ENCODE measurements at places on chromosomes 7 and 10.

DNA sequence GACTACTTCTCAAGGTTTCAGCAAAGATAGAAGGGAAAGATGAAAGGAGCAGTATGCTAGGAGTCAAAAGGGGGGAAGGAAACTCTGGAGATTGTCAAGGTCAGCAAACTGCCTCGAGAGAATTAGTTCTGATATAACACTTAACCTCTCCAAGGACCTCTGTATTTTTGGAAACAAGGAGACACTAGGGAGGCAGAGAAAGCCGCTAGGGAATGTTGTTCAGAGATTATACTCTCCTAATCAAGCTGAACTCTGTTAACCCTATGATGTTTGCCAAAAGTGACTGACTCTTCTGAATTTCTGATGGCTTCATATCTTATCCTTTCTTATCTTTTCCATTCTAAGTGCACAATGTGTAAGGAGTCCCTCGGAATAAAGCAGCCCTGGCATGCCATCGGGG, 27.1 kb downstream of the CREM start:
- no peak for DNase-seq

GRCh38 chr7:101373812-101374614, 11.3 kb downstream of the COL26A1 start:
- no peak for DNase-seq

GRCh38 chr10:130799532-130799931, 512.0 kb downstream of the TCERG1L start:
- no peak for DNase-seq

DNA sequence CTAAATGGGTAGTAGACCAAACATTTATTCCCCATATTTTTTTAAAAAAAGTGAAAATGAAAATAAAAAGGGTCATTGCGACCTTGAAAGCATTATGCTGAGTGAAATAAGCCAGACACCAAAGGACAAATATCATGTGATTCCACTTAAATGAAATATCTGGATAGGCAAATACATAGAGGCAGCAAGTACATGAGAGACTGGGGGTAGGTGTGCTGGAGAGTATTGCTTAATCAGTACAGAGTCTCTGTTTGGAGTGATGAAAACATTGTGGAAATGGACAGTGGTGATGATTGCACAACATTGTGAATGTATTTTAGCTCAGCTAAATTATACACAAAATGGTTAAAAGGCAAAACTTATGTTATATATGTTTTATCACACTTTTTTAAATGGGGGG, 169.4 kb downstream of the AKR1D1 start:
- DNase-seq, result no peak
